ENCODE measurements at places on chromosomes 1 and 21. TPM values are rescaled to one million over a fixed set of nuclear protein-coding genes. Genes with fewer than 3 reads are reported as not detected.

DNA sequence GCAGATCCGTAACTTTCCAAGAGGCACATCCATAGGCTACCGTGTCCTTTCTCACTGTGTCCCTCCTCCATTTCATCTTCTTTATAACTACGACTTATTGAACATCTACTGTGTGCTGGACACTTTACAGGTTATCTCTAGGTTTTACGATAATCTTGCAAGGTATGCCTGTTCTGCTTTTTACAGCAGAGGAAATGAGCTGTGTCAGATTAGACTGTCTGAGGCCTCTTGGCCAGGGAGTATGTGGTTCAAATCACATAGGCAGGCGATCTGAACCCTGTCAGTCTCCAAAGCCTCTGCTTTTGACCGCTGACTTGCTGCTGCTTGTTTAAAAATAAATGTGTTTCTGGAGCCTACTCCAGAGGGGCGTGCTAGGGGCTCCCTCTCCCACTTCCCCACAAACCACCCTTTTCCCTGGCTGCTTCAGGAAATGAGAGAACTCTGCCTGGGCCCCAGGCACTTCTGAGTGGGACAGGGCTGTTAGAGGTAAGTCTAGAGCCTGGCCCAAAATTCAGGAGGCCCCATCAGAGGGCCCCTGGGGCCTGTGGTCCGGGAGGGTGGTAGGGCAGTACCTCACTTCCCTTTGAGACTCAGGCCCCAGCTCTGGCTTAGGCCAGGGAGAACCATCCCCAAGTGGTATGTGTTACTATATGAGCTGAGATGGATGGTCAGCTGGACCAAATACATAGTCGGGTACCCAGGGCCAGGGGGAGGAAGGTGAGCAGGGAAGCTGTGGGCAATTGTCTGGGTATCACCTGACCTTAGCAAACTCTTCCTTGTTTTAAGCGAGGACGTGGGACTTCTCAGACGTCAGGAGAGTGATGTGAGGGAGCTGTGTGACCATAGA is 4.4 kb downstream of the PSEN2 start:
- no peak for DNase-seq
- H3K27me3 ChIP-seq = no peaks in the 10 kb centered on the region
- H3K4me3 ChIP-seq = no peak overlapping the region
- no peaks in the 10 kb centered on the region for H3K36me3 ChIP-seq

The PCP4L1 gene
- polyA plus RNA-seq = 0.15 TPM

GRCh38 chr1:109977657-109978378 is 6.7 kb upstream of the AHCYL1 start:
- H3K4me3 ChIP-seq = no peak overlapping the region
- H3K4me1 ChIP-seq = no peaks in the 10 kb centered on the region
- H3K36me3 ChIP-seq = no peaks in the 10 kb centered on the region
- no peaks in the 10 kb centered on the region for H3K27me3 ChIP-seq
- DNase-seq = no peak

The BRINP3 gene
- not detected for polyA plus RNA-seq

- H3K36me3 ChIP-seq = no peaks in the 10 kb centered on the region
- DNase-seq = no peak
- peaks cover 5% of the 10 kb centered on the region for H3K4me1 ChIP-seq
- H3K4me3 ChIP-seq = no peak overlapping the region
Measured at GRCh38 chr1:24327891-24328290, 8.7 kb downstream of the GRHL3 start.

DNA sequence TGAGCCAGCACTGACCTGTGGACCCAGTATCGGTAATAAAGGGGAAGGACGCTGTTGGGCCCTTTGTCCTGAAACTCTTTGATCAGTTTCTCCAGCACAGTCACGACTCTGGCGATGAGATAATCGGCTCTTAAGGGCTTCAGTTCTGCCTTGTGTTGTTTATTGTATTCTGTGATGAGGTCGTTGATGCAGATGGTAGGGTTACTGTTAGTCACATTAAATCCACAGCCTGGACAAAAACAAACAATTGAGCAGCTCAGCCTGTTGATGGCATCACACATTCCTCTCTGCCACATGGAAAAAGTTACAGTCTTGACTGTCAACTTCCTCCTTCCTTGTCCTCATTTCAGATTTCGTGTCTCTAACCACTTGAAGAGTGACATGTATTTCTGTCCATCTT is 57.6 kb downstream of the SIM2 start:
- H3K4me3 ChIP-seq = no peak overlapping the region
- no peaks in the 10 kb centered on the region for H3K4me1 ChIP-seq
- no peaks in the 10 kb centered on the region for H3K27me3 ChIP-seq
- no peak overlapping the region for H3K27ac ChIP-seq

DNA sequence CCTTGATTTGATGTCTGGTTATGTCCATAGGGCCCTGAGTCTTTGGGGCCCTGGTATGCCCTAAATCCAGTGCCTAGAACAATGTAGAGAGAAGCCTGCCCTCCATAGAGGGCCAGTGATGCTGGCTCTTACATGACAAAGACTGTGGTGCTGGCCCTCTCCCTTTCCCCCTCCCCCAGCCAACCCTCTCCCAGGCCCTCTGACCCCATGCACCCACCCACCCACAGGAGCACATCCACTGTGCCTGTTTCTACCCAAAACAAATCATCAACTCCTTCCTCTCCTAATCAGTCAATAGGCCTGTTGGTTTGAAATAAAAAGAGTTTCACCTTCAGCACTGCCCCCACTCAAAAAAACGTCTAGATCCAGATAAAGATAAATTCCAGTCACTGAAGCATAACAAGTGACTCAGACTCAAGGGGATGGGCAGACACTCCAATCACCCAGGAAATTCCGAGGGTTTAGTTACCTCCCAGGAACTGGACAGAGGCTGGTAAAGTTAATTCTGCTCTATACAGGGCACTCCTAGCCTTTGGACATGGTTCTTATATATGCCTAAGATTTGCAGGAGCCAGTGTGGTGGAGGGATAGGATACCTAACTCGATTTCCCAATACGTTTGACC is 144.8 kb upstream of the VANGL1 start:
- no peak overlapping the region for H3K4me3 ChIP-seq
- no peaks in the 10 kb centered on the region for H3K4me1 ChIP-seq
- no peaks in the 10 kb centered on the region for H3K36me3 ChIP-seq
- DNase-seq = no peak
- H3K27ac ChIP-seq = no peak overlapping the region

DNA sequence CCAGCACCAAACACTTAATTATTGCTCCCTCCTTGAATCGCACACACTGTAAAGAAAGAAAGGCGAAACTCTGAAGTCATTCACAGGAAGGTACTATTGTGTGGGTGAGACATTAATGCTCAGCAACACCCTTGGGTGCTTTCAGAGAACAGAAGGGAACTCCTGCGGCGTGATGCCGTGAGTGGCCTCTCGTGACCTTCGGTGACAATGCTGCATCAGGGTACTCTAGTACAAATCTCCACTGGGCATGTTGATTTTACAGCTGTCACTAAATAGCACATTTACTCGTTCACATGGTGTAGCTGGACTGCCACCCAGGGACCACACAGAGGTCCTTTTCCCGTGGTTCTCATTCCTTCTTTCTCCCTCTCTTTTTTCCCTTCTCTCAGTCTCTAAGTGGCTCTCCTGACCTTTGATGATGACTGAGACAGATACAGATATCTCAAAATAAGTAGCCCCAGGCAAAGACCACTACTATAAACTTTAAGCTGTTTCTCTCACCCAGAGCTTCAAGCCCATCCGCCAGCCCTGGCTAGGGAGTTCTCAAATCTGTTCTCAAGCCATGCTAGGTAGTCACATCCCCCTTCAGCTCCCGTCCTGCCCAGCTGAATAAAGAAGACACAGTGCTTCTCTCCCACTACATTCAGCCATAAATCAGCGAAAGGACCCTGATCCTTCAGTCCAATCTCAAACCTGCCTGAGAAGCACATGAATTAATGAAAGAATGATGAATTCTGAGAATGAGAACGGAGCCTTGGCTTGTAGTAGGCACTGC is 223.4 kb upstream of the FMN2 start:
- no peaks in the 10 kb centered on the region for H3K27me3 ChIP-seq
- no peaks in the 10 kb centered on the region for H3K36me3 ChIP-seq
- DNase-seq = no peak
- no peak overlapping the region for H3K4me3 ChIP-seq
- no peak overlapping the region for H3K27ac ChIP-seq

DNA sequence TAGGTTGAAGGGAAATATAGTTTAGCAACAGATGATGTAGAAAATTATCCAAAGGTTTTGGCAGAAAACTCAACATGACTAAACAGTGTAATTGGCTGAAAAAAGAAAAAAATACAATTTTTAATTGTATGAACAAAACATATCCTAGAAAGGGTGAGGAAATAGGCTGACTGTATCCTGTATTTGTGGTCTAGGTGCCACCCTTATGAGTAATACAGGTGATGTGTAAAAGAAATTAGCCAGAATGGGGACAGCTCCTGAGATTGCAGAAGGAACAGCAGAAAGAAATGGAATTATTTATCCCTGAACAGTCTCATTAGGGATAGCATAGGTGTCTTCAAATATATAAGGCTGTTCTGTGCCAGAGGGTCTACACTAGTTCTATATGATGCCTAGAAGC is 24.6 kb downstream of the DNASE2B start:
- no peak overlapping the region for H3K27ac ChIP-seq
- no peaks in the 10 kb centered on the region for H3K27me3 ChIP-seq
- H3K4me1 ChIP-seq = no peaks in the 10 kb centered on the region
- H3K36me3 ChIP-seq = no peaks in the 10 kb centered on the region

The ANGPTL3 gene
- not detected for polyA plus RNA-seq

DNA sequence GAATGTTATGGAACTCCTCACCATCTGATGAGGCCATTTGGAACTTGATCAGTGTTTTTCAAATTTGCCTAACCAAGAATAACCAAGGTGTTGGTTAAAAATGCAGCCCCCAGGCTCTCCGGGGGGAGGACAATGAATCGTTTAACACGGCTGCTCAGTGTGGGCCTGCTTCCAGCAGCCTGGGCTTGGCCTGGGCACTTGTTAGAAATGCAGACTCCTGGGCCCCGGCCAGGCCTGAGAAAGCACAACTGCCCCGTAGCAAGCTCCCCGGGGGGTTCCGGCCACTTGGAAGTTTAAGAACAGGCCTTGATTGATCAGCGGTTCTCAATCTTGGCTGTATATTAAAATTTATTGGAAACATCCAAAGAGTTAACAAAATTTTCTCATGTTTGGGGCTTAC is 22.8 kb upstream of the C2CD2 start:
- DNase-seq = no peak
- no peak overlapping the region for H3K27ac ChIP-seq
- no peaks in the 10 kb centered on the region for H3K27me3 ChIP-seq
- H3K4me3 ChIP-seq = no peak overlapping the region
- no peaks in the 10 kb centered on the region for H3K36me3 ChIP-seq

The LCE1F gene
- polyA plus RNA-seq = not detected

DNA sequence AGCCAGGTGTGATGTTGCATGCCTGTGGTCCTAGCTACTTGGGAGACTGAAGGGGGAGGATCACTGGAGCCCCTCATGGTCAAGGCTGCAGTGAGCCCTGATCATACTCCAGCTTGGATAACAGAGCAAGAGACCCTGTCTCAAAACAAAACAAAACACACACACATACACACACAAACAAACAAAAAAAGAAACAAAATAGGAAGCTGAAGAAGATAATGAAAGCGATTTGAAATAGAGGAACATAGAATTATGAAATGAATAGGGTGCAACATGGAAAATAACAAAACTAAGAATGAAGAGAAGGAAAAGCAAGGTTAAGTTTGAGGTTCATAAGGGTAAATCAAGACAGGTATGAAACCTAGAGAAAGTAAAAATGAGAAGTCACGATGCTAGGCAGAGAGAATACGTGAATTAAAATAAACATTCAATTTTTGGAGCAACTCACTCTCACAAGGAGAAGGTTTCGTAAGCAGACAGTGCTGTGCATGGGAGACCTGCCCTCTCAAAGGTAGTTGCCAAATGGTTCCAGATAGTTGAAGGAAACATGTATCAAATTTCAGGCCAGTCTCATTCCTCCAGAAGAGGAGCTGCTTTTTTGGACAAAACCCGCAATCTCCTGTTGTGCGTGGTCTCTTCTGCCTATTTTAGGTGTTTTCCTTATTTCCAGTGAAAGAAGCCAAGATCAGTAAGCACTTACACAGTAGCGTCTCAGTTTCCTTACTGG is 3.3 kb downstream of the CD46 start:
- H3K27me3 ChIP-seq = no peaks in the 10 kb centered on the region
- no peak for DNase-seq
- H3K36me3 ChIP-seq = peaks cover under 1% of the 10 kb centered on the region
- H3K4me3 ChIP-seq = no peak overlapping the region
- peaks cover 20% of the 10 kb centered on the region for H3K4me1 ChIP-seq

The LCE6A gene
- not detected for polyA plus RNA-seq

DNA sequence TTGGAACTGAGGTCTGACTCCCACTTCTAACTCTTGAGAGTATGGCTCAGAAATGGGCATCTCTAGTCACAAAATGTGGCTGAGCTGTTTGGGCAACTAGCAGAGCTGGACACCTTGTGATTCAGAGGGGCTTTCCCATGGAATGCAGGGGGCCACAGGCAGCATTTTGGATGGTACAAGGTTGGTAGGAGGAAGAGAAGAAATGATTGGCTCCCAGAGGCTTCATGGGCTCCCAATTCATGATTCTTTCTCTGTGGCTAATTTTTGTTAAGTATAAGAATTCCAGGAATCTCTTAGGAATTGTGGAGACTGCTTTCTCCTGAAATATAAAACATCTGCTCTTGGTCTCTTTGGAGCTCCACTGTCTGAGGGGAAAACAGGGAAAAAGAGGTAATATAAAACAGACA is 49.7 kb downstream of the PBX1 start:
- no peaks in the 10 kb centered on the region for H3K36me3 ChIP-seq
- no peaks in the 10 kb centered on the region for H3K27me3 ChIP-seq
- no peak overlapping the region for H3K27ac ChIP-seq
- no peak for DNase-seq
- no peaks in the 10 kb centered on the region for H3K4me1 ChIP-seq

- H3K4me3 ChIP-seq = no peak overlapping the region
- DNase-seq = no peak
- H3K4me1 ChIP-seq = no peaks in the 10 kb centered on the region
- H3K27me3 ChIP-seq = no peaks in the 10 kb centered on the region
Measured at GRCh38 chr1:160814316-160814715, 18.3 kb downstream of the LY9 start.

The MFSD2A gene
- polyA plus RNA-seq = 0.14 TPM

The PLA2G2A gene
- not detected for polyA plus RNA-seq

The MCOLN2 gene
- polyA plus RNA-seq = 0.41 TPM

The RAB7B gene
- polyA plus RNA-seq = not detected

Measured in naive thymus-derived CD4-positive, alpha-beta T cell (primary cell).